ENCODE measurements at places on chromosomes 4 and X.

GRCh38 chr4:86497980-86498862 lies 95.9 kb upstream of the PTPN13 start:
- DNase-seq = no peak

GRCh38 chr4:150960079-150960478 lies 55.0 kb downstream of the LRBA start:
- DNase-seq = no peak

DNA sequence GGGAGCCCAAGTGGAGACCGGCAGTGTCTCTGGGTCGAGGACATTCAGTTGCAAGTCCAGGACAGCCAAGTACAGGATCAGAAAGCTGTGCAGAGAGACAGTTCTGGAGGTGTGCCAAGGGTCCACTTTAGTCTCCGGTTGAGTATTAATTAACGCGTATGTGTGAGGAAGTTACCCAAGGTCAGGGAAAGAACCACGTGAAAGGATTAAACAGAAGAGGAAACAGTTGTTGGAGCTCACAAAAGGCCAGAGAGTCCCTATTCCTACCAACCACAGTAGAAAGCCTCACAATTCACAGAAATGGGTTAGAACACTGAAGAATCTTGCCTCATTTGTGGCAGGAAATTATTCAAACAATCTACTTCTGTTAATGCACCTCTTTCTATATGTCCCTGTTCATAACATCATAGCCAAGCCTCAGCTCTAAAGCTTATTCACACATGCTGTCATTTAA lies 17.9 kb upstream of the NSUN7 start:
- DNase-seq = no peak

GRCh38 chrX:19440713-19441112 lies 74.6 kb downstream of the MAP3K15 start:
- DNase-seq = no peak

- DNase-seq = no peak
Measured at GRCh38 chr4:26061248-26061986, 147.4 kb downstream of the SMIM20 start.

DNA sequence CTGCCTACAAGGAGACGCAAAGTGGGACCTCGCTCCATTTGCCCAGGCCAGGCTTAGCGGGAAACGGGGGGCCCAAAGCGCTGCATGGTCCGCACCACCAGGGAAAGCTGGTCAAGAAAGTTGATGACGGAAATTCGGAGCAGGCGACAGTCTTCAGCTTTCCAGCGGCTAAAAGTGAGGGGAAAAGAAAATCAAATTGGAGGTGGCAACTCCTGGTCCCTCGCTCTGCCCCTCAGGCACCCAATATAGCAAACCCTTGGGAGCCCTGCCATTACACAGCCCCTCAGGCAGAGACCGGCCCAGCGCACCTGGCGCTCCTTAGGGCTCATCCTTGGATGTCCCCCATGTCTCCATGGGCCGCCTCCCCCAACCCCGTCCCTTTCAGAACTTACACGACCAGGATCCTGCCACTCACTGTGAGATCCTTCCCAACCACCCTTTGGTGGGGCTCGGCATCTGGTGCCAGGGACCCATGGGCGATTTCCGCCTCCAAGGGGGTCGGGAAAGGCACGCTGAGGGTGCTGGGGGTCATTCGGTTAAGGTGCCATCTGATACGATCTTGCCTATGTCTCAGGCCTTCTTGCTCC lies 1.1 kb downstream of the LAGE3 start:
- DNase-seq = no peak

Data from activated T-helper 1 cell treated with Interleukin-2 at 50 U/mL for 16 hours (primary cell).